ENCODE measurements at places on chromosomes 16 and 17.

DNA sequence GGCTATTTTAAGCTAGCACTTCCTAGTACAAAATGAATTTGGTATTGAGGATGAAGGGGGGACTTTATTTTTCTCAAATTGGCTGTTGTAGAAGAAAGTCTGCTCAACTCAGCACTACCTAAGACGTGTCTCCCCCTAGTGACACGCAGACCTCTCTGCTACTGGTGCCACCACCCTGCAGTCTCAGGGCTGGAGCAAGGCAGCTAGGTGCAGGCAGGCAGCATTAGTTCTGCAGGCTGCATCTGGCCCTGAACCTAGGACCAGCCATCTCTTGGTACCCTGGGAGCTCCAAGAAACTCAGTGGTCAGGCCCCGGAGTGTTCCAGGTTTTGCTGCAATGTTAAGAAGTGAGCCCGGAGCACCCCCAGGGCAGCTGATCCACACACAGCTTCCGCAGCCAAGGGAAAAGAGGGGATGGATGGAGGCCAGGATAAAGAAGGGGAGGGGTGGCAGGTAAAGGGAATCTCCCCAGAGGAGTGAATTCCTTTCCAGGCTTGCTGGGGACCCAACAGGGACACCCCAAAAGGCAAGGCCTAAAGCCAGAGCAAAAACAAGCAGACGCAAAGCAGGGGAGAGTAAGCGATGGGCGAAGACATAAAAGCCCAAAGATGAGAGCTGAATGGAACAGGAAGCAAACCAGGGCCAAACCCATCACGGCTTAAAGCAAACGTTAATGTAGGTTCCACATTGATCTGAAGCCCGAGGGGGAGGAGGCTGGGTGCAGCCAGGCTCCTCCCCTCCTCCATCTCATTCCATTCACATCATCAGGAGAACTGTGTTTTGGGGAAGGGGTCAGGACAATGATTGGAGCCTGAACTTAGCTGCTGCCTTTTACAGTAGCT, 200.5 kb downstream of the ZFHX3 start:
- DNase-seq, result peak; percentile 64

DNA sequence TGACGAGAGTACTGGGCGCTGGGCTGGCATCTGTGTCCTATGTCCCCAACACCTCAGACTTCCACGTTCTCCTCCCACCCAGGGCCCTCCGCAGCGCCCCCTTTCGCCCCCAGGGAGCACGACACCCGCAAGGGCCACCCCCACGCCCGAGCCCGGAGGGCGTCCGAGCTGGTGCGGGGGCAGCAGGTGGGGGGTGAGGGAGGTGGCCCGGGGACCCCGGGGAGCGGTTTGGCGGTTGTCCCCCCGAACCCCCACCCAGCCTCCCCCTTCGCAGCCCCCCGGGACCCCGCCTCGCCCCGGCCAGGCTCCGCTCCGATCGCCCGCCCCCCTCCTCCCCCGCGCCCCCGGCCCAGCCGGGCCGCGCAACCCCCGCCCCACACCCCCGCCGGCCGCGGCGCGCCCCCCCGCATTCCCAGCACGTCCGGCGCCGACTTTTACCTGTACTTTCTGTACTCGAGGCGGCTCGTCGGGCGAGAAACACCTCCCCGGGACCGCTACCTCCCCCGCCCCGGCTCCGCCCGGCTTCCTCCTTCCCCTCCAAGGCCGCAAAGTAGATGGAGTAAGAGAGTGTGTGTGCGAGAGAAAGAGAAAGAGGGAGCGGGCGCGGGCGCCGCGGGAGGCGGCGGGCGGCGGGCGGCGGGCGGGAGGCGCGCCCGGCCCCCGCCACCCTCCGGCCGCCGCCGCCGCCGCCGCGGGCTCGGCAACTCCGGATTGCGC, 901 bp downstream of the CDYL2 start:
- peak; percentile 23 for DNase-seq

GRCh38 chr16:68762996-68763756, 26.1 kb downstream of the CDH1 start:
- peak; percentile 36 for DNase-seq

DNA sequence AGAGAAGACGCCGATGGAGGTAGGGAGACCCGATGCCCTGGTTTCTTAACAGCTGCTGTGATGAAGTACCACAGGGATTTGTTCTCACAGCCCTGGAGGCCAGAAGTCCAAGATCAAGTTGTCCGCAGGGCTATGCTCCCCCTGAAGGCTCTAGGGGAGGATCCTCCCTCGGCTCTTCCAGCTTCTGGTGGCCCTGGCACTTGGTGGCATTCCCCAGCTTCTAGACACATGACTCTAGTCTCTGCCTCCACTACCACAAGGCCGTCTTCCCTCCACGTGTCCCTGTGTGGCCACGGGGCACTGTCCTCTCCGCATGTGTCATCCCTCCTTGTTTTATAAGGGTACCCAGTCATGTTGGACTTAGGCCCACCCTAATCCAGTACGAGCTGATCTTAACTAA, 375.2 kb downstream of the SLC39A11 start:
- DNase-seq, result no peak

GRCh38 chr17:57553991-57554825, 190.9 kb downstream of the CCDC182 start:
- DNase-seq, result no peak

DNA sequence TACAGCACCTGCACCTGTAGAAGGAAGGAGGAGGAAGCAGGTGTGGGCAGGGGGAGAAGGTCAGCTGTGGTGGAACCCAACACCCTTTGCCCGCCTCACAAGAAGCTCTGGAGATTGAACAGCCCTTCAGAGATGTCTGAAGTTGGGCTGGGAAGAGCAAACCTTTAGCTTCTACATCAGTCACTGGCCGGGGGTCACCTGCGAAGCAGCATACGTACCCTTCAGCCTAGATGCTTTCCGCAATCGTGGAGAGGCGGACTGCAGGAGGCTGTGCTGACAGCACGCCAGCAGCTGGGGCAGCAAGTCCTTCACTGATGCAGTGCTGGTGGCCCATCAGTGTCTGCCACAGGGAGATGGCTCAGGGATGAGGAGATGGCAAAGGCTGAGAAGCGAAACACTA, 5.2 kb upstream of the HS3ST3B1 start:
- no peak for DNase-seq

DNA sequence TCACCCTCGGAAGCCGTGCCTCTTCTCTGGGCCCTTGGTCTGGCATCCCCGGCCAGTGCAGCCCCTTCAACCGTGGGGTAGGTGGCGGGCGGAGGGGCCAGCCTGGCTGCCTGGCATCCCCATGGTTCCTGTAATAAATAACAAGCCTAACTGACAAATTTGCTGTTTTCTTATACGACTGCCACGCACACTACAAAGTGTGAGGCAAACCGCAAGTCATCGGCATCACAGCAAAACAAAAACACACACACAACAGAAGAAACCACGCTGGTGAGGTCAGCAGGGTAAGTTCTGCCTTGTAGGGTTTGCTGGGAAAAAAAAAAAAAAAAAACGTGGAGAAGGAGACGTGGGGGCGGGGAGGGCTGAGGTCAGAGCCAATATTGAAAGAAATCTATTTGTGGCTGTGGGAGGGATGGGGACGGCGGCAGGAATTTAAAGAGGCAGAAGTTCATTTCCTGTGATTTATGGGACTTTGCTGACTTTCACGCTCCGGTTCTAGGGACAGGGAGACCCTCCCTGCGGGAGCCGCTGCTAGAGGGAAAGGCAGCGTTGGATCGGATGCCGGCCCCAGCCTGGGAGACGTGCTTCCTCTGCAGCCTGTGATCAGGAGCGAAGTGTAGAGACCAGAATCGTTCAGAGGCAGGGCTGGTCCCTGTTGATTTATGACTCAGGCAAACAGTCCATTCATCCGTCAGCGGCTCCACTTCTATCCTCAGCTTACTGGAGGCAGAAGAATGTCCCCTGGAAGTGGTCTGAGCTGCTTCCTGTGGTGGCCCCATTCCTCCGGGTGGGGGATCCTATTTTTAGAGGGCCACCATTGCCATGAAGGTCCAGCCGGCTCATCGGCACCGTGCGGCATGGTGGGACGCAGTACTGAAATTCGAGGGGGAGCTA, 162.8 kb downstream of the FOXL1 start:
- peak; percentile 99 for DNase-seq
